ENCODE measurements at places on chromosomes 12 and 14.

DNA sequence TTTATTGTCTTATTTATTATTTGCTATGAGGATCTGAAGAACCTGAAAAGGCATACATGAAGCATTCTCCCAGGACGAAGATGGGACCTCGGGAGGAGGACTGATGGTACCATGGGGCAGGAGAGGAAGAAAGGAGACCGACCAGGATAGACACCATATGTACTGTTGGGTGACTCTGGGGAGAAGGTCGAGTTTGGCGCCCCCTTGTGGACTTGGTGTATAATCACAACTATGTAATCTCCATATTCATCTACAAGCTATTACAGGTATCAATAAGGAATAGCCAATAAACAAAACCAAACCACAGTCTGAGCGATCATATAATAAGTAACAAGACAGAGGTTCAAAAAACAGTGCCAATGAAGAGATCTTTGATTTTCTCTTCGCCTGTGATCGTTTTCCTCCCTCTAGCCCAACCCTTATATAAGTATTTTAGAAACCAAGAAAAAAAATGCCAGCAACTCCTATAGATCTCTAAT, 139.1 kb downstream of the SPTSSA start:
- peak; percentile 36 for DNase-seq

- no peak for DNase-seq
Measured at GRCh38 chr12:130465626-130466025, 127.9 kb downstream of the PIWIL1 start.

DNA sequence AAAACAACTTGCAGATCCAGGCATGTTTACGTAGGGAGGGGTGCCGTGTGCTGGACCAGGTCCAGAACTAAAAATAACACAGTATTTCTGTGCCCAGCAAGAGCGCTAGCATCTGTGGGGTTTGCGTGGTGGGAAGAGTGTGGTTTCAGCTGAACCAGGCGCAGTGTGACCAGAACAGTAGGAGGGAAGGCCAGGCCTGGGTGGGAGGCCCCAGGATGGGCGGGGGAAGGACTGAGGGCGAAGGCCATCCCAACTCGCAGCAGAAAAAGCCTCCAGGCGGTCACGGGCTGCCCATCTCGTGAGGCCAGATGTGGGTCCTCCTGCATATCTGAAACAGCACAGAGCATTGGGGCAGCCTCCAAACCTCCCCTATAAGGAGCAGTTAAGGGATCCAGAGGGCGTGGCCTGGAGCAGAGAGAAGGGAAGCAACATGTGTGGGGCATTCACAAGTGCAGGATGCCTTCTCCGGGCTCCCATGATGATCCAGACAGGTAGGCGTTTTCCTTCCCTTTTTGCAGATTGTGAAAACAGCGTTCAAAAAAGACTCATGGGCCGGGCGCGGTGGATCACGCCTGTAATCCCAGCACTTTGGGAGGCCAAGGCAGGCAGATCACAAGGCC, 17.8 kb upstream of the CD9 start:
- DNase-seq = no peak

GRCh38 chr12:94803939-94804338, 153.6 kb upstream of the TMCC3 start:
- no peak for DNase-seq

All from stimulated activated CD8-positive, alpha-beta memory T cell treated with anti-CD3 and anti-CD28 coated beads, Interleukin-4, amount 100 ng/mL, for 1 hour (primary cell).